Hematopoietic multipotent progenitor cell treated with erythropoietin and hydrocortisone succinate and interleukin-3 and kit ligand, for 8 days (in vitro differentiated cells): ENCODE measurements at places on chromosomes 2 and 18.

DNA sequence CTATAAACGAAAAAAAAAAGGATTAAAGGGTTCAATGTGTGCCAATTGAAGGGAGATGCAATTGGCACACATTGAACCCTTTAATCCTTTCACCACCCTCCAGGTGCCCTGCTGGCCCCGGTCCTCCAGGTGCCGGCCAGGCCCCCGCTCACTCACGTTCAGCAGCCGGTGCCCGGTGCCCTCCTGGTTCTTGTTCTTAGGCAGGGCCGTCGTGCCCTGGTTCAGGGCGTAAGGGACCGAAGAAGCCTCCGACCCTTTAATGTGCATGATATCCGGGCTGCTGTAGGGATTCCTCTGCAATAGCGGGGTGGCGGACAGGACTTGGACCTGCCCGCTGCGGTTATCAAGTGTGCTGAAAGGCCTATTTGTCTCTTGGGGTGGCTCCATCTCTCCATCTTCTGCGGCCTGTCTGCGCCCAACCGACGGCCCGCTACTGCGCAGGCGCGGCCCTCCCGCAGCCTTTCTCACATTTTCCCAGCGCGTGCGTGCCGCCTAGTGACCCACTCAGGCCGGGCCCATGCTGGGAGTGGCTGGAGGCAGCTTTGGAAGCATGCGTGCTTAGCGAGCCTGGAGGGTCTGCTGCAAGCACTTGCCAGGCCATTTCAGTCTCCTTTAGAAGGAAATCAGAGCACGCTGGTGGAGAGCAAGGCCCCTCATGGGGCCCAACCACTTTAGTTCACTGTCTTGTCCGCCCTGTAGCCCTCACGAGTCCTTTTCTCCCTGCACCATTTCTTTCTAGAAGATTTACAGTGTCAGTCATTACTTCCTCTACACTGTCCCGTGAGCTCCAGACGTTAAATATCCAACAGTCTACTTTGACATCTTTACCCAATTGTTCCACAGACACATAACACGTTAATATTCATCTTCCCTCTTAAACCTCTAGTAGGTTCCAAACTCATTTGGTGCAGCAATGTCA lies 24.3 kb downstream of the TMEM237 start:
- DNase-seq: peak; percentile 33

DNA sequence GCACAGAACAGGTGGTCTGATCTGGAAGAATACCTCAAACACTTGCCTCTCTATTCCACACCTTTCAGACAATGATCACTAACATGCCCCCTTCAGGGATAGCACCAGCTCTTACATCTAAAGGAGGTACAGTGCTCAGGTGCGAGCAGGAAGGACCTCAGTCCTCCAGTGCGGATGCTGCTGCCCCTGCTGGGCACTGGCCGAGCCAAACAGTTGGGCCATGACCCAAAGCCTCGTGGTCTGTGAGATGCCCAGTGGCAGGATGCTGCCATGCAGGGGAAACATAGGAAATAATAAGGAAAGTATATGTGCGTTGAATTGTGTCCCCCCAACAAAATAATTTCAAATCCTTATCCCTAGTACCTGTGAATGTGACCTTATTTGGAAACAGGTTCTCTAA lies 243.7 kb downstream of the NDUFA10 start:
- DNase-seq: no peak

DNA sequence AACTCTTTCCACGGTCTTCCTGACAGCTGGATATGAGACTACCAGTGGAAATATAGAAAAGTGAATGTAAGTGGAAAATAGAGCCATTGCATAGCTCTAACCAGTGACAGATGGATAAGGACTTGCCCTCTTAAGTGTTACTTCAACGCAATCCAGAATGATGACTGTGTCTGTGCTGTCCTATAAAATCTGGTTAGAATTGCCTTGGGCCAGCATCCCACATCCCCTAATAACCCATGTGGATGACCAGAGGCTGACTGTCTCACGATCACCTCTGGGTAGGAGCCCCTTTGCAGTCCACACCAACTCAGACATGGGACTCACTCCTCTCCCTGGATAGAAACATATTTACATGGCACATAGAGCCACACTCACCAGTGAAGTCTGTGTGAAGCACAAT lies 186.6 kb downstream of the C1D start:
- no peak for DNase-seq

GRCh38 chr2:154306266-154306970 lies 392.1 kb upstream of the KCNJ3 start:
- no peak for DNase-seq

DNA sequence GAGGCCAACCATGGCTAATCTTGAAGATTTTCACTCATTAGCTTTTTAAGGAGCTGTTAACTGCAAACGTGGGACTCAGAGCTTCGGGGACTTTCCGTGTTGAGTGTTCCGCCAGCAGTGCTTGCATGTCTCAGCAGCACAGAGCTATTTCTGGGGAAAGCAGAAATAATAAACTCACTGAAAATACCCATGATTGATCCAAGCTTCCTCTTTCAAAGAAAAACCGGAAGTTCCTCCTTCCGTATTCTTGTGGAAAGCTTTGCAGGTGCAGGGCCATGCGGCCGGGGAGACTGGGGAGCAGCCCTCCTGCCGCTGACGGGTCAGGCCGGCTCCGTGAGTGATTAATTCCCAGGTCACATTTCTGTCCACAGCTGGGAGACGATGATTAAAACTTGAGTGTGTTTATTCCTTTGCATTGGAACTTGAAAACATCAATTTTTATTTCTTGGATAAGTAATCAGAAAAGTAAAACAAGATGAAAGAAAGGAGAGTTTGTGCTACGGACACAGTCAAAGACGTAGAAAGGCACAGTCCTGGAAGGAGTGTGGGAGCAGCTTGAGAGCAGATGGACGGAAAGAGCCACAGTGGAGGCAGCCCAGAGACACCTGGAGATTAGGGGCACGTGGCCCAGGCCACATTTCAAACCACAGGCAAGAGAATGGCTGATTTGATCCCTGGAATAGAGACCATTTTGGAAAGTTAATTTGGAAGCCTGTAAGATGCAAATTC lies 54.2 kb upstream of the CTDP1 start:
- peak; percentile 23 for DNase-seq

- DNase-seq: no peak
Measured at GRCh38 chr2:54470266-54470938, 14.3 kb downstream of the SPTBN1 start.

DNA sequence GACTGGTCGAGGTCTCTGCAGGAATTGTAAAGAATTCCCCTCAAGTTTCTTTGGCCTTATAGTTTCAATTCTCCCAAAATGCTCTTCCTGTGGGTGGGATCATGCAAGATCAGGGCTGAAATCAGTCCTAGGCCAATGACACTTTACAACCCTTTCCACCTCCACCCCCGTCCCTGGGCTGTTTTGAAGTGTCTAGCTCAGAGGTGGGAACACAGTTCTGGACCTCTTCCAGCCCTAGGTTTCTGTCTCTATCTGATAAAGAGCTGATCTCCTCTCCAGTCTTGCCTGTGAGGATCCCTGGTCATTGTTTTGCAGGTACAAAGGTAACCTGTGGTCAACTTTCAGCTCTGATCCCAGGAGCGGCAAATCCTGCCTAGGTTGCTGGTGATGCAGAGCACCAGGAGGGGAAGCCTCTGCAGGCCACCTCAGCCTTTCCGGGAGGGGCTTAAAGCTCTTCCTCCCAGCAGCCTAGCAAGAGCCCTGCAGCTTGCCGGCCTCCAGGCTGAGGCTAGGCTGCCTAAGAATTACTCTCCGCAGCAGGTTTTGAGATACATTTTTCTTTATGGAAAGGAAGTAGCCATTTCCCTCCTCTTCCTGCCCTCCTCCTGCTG lies 69.8 kb upstream of the WIPF1 start:
- peak; percentile 43 for DNase-seq

DNA sequence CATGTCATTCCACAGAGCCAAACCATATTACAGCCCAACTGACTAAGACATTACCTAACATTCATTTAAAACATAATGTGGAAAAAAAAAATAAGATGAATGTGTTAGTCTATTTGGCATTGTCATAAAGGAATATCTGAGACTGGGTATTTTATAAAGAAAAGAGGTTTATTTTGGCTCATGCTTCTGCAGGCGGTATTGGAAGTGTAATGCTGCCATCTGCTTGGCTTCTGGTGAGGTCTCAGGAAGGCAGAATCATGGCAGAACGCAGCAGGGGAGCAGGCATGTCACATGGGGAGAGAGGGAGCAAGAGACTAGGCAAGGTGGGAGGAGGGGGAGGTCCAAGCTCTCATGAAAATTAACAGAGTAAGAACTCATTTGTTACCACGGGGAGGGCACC lies 504.8 kb upstream of the LRATD1 start:
- no peak for DNase-seq

DNA sequence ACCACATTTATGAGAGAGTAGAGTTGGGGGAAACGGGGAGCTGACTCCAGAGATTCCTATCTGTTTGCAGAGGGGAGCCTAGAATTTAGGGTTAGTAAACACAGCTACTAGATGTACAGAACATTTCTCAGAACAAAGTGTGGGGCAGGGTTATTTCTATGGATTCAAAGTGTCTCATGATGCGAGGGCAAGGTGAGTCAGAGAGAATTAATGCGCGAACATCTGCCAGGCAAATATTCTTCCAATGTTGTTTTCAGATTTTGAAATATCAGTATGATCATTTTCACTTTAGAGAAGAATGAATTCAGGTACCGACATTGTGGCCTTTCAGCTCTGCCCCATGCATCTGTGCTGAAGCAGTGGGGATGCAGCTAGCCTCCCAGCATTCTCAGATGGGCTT lies 2.0 kb upstream of the DSEL start:
- DNase-seq: no peak

DNA sequence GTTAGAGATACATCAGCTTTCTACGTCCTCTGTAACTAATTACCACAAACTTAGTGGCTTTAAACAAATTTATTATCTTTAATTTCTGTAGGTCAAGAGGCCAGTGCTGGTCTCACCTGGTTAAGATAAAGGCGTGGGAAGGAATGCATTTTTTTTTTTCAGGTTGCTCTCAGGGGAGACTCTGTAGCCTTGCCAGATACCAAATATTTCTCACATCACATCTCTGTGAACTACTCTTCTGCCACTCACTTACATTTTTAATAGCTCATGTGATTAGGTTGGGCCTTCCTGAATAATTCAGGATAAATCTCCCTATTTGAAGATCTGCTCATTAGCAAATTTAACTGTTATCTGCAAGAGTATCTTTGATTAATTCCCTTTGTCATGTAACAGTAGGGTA lies 214.6 kb downstream of the CBLN2 start:
- no peak for DNase-seq

GRCh38 chr2:40450066-40450795 lies 1.7 kb downstream of the SLC8A1 start:
- no peak for DNase-seq

DNA sequence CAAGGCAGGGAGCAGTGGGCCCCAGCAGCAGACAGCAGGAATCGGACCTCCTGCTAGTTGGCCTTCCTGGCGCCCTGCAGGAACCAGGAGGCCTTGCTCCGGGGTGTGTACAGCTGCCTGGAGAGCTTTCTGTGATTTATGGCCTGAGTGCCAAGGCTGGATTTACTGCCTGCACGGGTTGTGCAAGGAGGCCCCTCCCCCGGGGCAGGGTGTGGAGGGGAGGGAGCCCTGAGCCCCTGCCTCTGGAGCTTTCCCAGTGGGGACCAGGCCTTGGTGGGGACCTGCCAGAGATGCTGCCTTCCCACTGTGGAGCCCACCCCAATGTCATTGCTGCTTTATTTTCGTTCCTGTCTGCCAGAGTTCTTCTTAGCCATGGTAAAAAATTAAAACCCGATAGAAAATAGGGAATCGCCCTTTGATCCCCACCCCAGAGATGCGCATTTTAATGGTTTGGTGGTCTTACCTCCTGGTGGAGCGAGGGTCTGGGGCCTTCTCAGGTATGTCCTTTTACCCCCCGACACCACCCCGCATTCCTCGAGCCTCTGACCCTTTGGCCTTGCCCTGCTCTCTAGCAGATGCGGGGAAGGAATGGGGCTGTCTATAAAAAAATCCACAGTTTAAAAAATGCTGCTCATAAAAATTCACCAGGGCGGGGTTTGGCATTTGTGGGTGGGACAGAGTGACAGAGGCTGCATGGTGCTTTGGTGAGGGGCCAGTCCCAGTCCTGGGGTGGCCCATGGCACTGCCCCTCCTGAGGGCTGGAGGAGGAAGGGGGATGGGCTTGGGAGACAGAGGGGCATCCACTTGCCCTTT lies 6.9 kb upstream of the RALB start:
- DNase-seq: no peak

GRCh38 chr18:54162431-54162830 lies 62.0 kb downstream of the MBD2 start:
- no peak for DNase-seq

GRCh38 chr2:230537531-230537976 lies 121.6 kb downstream of the SP100 start:
- DNase-seq: no peak
